ENCODE measurements at places on chromosomes 1 and 21.

GRCh38 chr1:228101994-228102790 is 933 bp downstream of the C1orf35 start:
- no peak for DNase-seq

DNA sequence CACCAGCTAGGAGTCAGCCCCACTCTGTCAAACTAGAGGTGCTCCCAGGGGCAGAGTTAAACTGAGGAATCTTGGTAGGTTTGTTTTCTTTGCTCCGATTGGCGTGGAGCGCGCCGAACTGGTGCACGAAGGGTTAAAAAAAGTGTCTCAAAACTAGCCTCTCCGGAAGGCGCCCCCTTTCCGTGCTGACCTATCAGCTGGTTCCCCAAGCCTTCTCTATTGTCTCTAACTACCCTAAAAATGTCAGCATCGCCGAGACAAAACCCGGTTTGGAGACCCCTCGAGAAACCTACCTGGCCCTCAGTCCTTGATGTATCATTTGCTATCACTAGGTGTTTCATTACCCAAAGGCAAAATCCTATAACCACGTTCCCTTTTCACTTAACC is 2.2 kb downstream of the TGFB2 start:
- DNase-seq = no peak

DNA sequence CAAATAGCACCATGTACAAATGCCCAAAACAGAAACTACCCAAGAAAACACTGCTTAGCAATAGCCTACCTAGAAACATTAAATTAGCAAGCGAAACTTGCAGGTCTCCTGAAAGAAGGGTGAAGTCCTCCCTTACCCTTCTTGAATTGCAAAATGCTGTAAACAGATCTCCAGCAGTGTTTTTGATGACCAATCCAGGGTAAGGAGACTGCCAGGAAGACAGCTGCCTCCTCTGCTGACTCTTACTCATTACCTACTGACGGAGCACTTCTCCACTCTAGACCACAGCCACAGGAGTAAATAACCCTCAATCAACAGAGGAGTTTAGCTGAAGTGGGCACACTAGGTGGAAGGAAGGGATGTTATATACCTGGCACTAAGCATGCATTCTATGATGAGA is 32.2 kb upstream of the GADD45A start:
- no peak for DNase-seq

- DNase-seq = no peak
Measured at GRCh38 chr1:236124965-236125364, 17.4 kb upstream of the GPR137B start.

DNA sequence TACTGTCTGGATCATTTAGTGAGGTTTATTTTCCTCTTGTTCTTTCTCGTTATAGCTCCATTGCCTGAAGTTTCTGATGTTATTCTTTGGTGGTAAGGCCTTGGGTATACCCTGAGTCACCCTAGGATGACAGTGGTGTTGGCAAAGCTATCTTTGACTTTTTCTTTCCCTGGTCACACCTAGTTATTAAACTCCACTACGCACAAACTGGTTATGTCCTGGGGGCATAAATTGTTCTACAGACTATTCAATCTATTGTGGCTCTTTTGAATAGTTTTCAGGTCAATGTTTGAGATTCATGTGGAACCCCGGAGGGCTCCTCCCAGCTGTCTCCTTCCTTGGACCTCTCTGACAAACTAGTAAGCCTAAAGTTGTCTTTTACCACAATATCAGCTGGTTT is 157.7 kb downstream of the SLC35F3 start:
- no peak for DNase-seq

GRCh38 chr1:97989094-97989680 is 68.4 kb upstream of the DPYD start:
- DNase-seq = no peak

GRCh38 chr1:204262506-204263253 is 48.9 kb upstream of the GOLT1A start:
- DNase-seq = no peak

DNA sequence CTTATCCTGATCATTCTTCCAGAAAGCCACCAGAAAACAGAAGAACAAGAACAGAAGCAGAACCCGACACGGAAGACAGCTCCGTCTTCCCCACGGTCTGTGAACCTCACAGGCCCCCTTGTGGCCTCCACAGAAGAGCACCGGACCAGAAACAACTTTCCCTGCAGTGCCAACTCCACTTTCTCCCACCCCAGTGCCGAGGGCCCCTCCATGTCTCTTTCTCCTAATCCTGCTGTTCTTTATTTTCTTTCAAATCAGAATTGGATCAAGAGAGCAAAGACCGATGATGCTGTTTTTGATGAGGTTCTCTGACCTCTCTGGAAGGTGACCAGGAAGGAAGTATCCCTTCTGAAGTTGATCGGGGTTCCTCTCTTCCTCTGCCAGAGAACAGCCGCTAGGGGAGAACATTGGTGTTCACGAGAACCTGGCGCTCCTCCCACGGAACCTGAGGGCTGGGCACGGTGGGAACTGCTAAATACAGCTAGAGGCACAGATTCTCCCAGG is 58.9 kb upstream of the CTTNBP2NL start:
- DNase-seq = peak; percentile 56

All from MV-4-11 (cell line).